ENCODE measurements at places on chromosomes 12 and 14.

DNA sequence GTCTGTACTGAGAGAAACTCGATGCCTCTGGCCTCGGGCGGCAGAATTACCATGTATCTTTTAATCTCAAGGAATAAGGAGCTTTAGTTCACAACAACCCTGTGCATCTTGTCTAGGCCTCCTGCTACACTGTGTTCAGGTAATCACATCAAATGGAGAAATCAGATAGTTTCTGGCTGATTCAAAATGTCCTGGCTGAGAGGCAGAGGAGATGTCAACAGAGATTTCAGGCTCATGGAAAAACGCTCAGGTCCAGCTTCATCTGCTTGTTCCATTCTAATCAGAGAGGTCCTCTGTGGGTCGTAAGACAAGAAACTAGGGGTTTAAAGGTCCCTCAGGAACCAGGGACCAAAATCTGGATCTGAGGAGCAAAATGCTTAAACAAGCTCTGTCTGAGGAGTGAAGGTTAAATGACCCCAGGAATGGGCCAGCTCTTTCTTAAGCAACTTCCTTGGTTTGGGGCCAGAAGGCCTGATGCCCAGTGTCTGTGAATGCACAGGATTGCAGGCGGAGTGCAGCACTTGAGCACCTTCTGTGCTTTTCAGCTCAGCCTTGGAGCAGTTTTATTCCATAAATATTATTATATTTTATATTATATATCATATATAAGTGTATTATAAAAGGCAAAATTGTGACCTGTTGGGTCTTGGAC lies 170.2 kb upstream of the PRICKLE1 start:
- DNase-seq: no peak

GRCh38 chr12:86139671-86140070 lies 116.5 kb downstream of the MGAT4C start:
- DNase-seq: no peak

DNA sequence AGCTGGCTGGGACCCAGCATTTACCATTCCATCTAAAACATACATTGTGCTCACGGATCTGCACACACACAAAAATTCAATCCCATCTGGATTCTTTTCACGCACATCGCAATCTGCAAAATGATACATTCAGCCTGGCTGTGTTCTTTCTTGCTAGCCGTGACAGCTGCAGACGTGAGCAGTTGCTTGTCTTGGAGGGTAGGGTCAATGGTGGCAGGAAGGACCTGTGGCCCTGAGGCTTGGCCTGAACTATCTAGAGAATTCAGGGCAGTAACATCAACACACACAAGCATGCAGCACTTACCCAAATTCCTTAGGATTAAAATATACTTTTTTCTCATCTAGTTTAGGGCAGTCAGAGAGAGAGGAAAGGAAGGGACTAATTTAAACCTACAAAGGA lies 72.0 kb downstream of the DICER1 start:
- no peak for DNase-seq

GRCh38 chr12:24066865-24067264 lies 117.4 kb upstream of the SOX5 start:
- no peak for DNase-seq

GRCh38 chr12:45168976-45169375 lies 46.9 kb upstream of the ANO6 start:
- DNase-seq: no peak

DNA sequence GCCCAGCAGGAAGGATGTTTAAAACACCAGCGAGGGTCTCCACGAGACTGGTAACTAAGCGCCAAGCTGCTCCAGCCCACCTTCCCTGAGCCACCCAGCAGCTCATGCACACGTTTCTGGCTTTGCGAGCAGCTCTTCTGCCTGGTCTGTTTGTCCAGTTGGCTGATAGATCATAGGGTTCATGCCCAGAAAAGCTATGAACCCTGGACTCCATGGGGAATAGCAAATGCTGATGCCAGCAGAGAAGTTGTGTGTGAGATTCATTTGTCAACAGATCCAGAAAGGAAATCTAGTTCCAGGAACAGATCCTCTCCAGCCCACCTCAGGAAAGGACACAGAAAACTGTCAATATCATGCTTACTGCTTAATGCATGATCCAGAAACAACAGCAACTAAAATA lies 28.2 kb upstream of the RIMBP2 start:
- no peak for DNase-seq

DNA sequence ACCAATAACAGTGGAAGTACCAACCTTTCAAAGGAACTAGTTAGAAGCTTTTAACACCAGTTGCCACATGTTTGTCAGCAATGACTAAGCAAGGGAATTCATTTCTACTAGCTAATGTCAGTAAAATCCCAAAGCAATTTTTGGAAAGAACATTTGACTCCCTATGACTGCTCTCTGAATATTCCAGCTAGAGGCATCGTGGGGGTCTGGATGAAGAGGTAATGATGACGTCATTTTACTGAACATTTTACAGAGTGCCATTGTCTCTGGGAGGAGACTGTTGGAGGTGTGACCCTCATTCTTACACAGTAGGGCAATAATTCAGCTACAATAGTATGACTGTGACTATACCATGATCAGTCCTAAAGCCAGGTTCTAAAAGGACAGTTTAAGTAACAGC lies 204.8 kb downstream of the ITPR2 start:
- DNase-seq: no peak

GRCh38 chr14:66444271-66444927 lies 41.8 kb upstream of the CCDC196 start:
- DNase-seq: no peak

DNA sequence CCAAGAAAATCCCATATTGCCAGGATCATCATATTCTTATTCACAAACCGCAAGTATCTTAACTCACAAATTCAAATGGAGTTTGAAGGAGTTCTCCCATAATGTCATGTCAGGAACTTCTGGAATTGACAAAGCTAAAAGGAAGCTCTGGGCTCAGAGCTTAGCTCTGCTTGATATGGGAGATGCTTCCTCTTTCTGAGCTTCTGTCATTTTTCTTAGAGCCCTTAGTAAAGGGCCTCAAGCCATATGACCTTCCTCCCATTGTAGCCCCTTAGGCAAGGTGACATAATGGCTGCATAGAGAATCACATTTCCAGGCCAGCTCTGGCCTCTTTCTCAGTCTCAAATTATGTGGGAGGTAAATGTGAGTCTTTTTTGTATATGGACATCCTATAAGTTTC lies 40.9 kb downstream of the SLC4A8 start:
- DNase-seq: no peak

GRCh38 chr12:100953677-100954076 lies 159.1 kb downstream of the ANO4 start:
- no peak for DNase-seq

- DNase-seq: no peak
Observed at GRCh38 chr12:68377881-68378280, 45.7 kb upstream of the MDM1 start.

DNA sequence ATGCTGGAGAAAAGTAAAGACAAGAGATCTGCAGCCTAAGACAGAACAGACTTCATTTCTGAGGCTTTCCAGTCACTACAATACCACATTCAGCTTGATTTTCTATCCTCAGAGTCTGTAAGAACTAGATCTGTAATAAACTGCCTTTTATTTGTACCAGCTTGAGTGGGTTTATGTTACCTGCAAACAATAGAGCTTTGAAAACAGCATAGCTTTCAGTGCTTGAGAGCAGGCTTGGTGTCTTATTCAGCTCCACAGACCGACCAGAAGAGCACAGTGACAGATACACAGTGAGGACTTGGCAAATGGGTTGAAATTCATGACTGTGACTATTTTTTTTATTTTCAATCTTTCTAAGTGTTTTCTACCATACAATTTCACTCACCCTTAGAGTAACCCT lies 207.8 kb upstream of the OTX2 start:
- no peak for DNase-seq

GRCh38 chr12:52168019-52168717 lies 23.6 kb downstream of the KRT80 start:
- DNase-seq: no peak

DNA sequence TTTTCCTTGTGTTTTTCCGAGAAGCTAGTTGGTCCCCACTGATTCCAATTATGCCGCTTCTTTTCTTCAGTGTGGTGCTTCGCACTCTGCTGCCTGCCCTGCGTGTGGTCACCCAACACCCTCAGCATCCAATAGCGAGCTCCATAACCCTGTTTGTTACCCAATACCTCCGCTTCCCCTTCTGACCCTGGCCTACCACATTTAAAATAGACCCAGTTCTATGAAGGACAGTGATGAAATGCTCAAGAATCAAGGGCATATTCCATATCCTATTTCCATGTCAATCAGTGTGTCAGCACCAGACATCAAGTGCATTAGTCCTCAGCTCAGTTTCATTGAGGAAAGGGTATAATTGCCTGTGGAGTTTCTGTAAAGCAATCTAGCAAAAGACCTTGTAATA lies 9.5 kb downstream of the NDRG2 start:
- DNase-seq: no peak

GRCh38 chr12:102992297-102992696 lies 34.8 kb downstream of the ASCL1 start:
- DNase-seq: no peak

GRCh38 chr12:108468196-108468968 lies 46.7 kb upstream of the FICD start:
- no peak for DNase-seq

- DNase-seq: no peak
Observed at GRCh38 chr12:12265571-12266388, 1.1 kb downstream of the LRP6 start.

- no peak for DNase-seq
Observed at GRCh38 chr12:50637870-50638481, 125.9 kb upstream of the ATF1 start.
